ENCODE measurements at places on chromosomes 2 and 18.

GRCh38 chr2:42652086-42652485 is 83.7 kb downstream of the MTA3 start:
- no peak for DNase-seq

- DNase-seq, result no peak
These were observed 6.9 kb downstream of the OXER1 start for GRCh38 chr2:42756966-42757513.

- DNase-seq, result no peak
These were observed 287.7 kb upstream of the CNTNAP5 start for GRCh38 chr2:123737371-123737770.

GRCh38 chr2:240480834-240481623 is 45.6 kb downstream of the GPC1 start:
- DNase-seq, result no peak

GRCh38 chr2:143231254-143231645 is 102.0 kb downstream of the ARHGAP15 start:
- no peak for DNase-seq

- no peak for DNase-seq
These were observed 190.5 kb downstream of the DYSF start for GRCh38 chr2:71643674-71644357.
